ENCODE measurements at places on chromosomes 2 and 18.

- no peaks in the 10 kb centered on the region for H3K36me3 ChIP-seq
- H3K27me3 ChIP-seq = no peaks in the 10 kb centered on the region
- no peak overlapping the region for H3K4me3 ChIP-seq
- H3K4me1 ChIP-seq = no peaks in the 10 kb centered on the region
- no peak for DNase-seq
Observed at GRCh38 chr2:194128810-194129209, 1528.2 kb upstream of the SLC39A10 start.

GRCh38 chr2:23037596-23037995, 347.4 kb upstream of the KLHL29 start:
- no peaks in the 10 kb centered on the region for H3K36me3 ChIP-seq
- no peak for DNase-seq
- no peak overlapping the region for H3K27ac ChIP-seq
- no peak overlapping the region for H3K4me3 ChIP-seq
- peaks cover 6% of the 10 kb centered on the region for H3K27me3 ChIP-seq
- no peaks in the 10 kb centered on the region for H3K4me1 ChIP-seq

DNA sequence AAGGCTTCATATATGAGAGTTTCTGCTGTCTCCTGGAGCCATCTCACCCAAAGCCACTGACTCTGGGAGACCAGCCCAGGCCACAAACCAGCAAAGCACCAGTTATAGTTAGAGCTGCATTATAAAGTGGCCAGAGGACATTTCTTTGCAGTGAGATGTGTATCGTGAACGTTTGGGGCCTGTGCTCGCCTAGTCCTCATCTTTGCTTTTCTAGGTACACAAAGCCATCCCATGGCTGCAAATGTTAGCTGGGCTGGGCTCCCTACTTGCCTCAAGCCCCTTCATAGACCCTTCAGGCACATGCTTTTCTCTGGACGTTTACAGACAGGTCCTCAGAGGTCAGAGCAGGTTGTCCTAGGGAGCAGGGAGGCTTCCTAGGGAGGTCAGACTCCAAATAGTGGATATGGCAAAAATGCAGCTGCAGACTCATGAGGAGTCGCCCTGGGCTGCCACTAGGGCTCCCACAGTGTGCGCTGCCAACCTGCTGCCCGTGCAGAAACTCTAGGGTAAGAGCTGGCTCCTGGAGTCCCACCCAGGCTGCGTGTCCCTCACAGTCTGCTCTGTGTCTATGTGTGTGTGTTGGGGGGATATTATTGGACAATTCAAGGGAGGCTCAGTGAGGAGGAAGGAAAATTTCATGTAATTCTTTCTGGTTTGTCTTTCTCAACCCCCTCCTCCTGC, 141.0 kb downstream of the RPIA start:
- H3K36me3 ChIP-seq = peaks cover 8% of the 10 kb centered on the region
- H3K4me3 ChIP-seq = peak overlapping the region; percentile 87
- H3K27me3 ChIP-seq = no peaks in the 10 kb centered on the region
- H3K27ac ChIP-seq = peak overlapping the region; percentile 95
- DNase-seq = peak; percentile 55

DNA sequence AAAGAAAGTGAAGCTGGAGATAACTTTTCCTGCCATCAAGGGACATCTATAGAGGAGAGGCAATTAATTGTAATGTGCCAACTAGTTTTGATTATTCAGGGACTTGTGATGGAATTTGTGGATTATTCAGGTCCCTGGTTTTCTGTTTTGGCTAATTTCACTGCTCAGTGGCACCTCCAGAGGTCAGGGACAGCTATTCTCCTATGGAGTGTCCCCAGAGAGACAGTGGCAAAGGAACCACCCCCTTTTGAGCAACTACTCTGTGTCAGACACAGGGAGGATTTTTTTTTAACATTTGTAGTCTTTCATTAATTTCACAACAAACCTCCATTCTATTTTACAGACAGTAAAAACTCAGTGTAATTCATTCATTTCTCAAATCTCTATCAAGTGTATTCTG, 206.0 kb upstream of the SPRED2 start:
- peaks cover 4% of the 10 kb centered on the region for H3K4me1 ChIP-seq
- H3K4me3 ChIP-seq = no peak overlapping the region
- no peaks in the 10 kb centered on the region for H3K36me3 ChIP-seq
- no peak for DNase-seq

DNA sequence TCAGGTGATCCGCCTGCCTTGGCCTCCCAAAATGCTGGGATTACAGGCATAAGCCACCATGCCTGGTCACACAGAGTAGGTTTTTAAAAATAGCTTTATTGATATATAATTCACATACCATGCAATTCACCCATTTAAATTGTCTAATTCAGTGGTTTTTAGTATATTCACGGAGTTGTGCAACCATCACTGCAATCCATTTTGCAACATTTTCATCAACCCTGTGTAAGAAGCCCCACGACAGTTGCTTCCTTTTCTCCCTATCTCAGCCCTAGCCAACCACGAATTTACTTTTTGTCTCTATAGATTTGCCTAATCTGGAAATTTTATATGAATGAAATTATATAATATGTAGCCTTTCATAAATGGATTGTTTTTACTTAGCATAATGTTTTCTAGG, 266.4 kb downstream of the NAPG start:
- H3K27me3 ChIP-seq = peaks cover 9% of the 10 kb centered on the region
- no peak overlapping the region for H3K27ac ChIP-seq
- no peaks in the 10 kb centered on the region for H3K36me3 ChIP-seq
- H3K4me1 ChIP-seq = no peaks in the 10 kb centered on the region

- H3K27me3 ChIP-seq = peaks cover 4% of the 10 kb centered on the region
- no peak for DNase-seq
Observed at GRCh38 chr18:23126376-23127056, 8.8 kb upstream of the CABLES1 start.

DNA sequence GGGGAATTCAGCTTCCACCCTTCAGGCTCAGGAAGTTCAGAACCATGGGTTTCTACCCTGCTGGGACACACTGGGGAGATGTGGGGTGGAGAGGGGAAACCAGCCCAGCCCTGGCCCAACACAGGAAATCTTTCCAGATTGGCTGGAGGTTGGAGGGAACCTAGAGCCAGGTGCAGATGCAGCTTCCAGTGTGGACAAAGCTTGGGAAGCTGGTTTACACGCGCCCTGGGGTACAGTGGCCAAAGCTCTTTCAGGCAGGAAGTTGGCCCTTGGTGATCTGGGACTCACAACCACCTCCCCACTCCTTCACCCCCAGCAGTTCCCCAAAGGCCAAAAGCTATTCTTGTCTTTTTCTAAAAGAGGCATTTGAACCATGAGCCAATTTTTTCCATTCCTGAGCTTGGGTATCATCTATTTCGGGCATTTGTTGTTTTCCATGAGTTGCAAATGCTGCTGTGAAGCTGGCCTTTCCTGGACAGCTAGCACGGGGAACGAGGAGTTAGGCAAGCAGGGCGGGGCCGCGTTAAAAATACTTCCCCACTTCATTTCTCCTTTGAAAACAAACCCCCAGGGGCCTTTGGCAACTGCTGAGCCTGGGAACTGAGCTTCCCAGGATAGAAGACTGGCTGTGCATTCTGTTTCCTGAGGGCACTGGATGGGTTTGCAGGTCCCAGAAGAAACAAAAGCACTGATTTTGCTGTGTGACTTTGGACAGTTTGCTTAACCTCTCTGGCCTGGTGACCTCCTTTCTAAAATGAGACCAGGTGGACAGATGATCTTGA, 3.1 kb upstream of the ARID5A start:
- peak overlapping the region; percentile 39 for H3K4me3 ChIP-seq
- H3K4me1 ChIP-seq = peaks cover 68% of the 10 kb centered on the region
- no peak for DNase-seq
- peaks cover 14% of the 10 kb centered on the region for H3K36me3 ChIP-seq

GRCh38 chr2:182069908-182070307, 84.3 kb downstream of the PPP1R1C start:
- H3K4me1 ChIP-seq = no peaks in the 10 kb centered on the region
- no peak overlapping the region for H3K4me3 ChIP-seq
- DNase-seq = no peak
- H3K27ac ChIP-seq = no peak overlapping the region
- peaks cover 6% of the 10 kb centered on the region for H3K27me3 ChIP-seq

- H3K27ac ChIP-seq = peak overlapping the region; percentile 81
- DNase-seq = peak; percentile 54
- H3K27me3 ChIP-seq = no peaks in the 10 kb centered on the region
- H3K4me1 ChIP-seq = peaks cover 21% of the 10 kb centered on the region
Observed at GRCh38 chr18:58887613-58887963, 22.9 kb downstream of the ZNF532 start.

DNA sequence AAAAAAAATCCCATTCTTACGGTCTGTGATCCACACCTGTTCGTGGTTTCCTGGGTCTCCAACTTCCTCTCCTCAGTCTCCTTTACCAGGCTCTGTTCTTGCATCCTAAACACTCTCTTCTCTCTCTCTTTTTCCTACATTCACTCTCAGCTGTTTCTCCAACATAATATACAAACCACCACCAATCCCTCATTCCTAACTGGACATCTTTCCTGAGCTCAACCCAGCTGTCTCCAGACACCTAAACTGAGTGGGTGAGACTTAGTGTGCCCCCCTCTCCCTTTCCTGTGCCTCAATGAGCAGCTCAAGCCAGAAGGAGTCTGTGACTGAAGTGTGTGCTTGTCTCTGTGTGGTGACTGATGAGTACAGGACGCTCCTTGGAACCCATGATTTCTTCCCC, 59.4 kb downstream of the LIPG start:
- H3K4me1 ChIP-seq = no peaks in the 10 kb centered on the region
- no peak overlapping the region for H3K27ac ChIP-seq
- no peaks in the 10 kb centered on the region for H3K36me3 ChIP-seq
- DNase-seq = no peak
- no peak overlapping the region for H3K4me3 ChIP-seq

All from stimulated activated naive B cell treated with anti-CD40 and anti-IgM and Interleukin-4, amounts not matched to agents 10 μg/mL and 1 μg/mL and 100 μg/mL, for 72 hours (primary cell).